Stimulated activated CD4-positive, alpha-beta T cell treated with anti-CD3 and anti-CD28 coated beads, TNF-alpha, amount 100 ng/mL, for 48 hours (primary cell): ENCODE measurements at places on chromosomes 12 and 14.

- DNase-seq: no peak
These were observed 7.9 kb upstream of the ITFG2 start for GRCh38 chr12:2804393-2805142.

- DNase-seq: no peak
These were observed 767 bp upstream of the KCNMB4 start for GRCh38 chr12:70365398-70365647.

GRCh38 chr12:69662764-69663163 is 36.3 kb downstream of the BEST3 start:
- DNase-seq: no peak

DNA sequence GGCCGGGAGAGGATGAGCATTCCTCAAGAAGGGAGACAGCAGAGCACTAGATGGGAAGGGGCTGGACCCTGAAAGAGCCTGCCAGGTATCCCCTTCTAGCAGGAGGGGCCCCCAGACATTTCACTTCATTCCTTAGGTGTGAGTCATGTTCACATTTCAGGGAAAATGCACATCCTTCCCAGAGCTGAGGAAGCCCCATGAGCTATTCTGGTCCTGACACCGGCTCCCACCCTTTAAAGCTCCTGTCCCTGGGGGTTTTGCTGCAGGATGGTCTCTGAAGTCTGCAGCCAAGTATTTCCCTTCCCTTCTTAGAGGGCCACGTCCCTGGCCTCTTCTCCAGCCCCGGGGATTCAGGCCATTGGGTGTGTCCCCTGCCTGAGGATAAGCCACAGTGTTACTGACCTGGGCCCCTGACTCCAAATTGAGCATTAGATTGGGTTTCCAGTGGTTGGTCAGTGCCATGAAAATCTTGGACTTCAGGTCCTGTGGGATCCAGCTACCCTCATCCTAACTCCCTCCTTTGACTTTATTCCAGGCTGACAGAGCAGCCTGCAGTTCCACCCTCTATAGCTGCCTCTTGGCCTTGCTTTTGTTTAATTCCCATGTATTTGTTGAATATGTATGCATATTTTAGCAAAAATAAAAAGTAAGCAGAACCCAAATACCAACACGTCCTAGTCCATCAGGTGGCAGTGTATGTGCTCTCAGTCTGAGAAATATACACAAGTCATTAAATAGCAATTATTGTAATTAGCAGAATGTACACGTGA is 267.1 kb downstream of the CACNA1C start:
- DNase-seq: no peak

DNA sequence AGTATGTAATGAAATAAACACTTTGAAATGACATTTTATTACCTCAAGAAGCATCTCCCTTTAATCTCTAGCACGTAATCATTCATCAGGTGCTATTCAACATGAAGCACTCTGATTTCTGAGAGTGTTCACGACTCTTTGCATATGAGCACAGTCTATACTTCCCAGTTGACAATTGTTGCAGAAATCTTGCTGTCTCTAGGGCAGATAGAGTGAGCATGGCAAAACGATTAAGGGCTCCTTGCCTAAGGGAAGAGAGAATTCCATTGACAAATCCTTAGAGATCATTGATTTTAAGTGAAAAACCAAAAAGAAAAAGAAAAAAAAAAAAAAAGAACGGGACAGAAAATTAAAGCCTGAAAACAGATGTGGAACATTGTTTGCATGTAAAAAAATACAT is 107.6 kb downstream of the C12orf50 start:
- DNase-seq: no peak
